CD4-positive, alpha-beta T cell treated with Interleukin-6 for 4 hours (primary cell): ENCODE measurements at places on chromosomes 1 and 21.

- no peak for DNase-seq
These were observed 11.9 kb downstream of the PHTF1 start for GRCh38 chr1:113747376-113747775.

GRCh38 chr1:208213786-208214185, 30.4 kb downstream of the PLXNA2 start:
- no peak for DNase-seq

GRCh38 chr1:35426097-35426586, 131.1 kb downstream of the KIAA0319L start:
- no peak for DNase-seq

- DNase-seq = no peak
These were observed 2.1 kb downstream of the ELK4 start for GRCh38 chr1:205629751-205630150.

GRCh38 chr21:38120984-38121855, 135.6 kb upstream of the KCNJ15 start:
- no peak for DNase-seq

- DNase-seq = no peak
These were observed 38.0 kb downstream of the ERG start for GRCh38 chr21:38460171-38460742.

DNA sequence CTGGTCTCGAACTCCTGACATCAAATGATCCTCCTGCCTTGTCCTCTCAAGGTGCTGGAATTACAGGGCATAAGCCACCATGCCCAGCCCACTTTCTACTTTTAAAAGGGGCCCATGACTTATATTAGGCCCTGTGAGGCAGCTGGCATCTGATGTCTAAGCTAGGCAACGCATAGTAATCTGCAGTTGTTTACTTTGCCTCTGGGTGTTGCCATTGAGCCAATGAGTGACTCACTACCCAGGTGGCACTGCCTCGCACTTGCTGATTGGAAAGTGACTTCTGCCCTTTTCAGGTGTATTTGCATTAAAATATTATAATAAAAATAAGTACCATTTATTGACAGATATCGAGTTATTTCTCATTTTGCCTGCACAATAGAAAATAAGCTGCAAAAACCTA, 84.9 kb downstream of the KIF14 start:
- DNase-seq = peak; percentile 32

DNA sequence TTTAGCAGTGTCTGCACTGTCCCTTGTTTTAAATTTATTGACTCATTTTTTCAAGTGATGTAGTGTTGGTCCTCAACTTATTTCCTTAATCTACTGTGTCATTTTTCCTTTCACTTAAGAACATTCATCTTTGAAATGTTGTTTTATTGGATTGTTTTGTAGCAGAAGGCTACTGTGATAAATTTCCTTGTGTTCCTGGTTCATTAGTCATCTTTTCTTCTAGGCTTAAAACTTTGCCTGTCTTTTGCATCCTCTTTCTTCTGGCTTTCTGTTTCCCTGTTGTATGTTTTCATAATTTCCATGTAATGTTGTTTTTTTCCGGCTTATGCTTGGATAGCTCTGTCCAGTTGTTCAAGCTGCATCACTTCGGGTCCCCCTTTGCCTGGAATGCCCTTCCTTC, 61.9 kb downstream of the UBE2T start:
- no peak for DNase-seq

- DNase-seq = no peak
These were observed 5.4 kb downstream of the ZBTB48 start for GRCh38 chr1:6585081-6585722.

DNA sequence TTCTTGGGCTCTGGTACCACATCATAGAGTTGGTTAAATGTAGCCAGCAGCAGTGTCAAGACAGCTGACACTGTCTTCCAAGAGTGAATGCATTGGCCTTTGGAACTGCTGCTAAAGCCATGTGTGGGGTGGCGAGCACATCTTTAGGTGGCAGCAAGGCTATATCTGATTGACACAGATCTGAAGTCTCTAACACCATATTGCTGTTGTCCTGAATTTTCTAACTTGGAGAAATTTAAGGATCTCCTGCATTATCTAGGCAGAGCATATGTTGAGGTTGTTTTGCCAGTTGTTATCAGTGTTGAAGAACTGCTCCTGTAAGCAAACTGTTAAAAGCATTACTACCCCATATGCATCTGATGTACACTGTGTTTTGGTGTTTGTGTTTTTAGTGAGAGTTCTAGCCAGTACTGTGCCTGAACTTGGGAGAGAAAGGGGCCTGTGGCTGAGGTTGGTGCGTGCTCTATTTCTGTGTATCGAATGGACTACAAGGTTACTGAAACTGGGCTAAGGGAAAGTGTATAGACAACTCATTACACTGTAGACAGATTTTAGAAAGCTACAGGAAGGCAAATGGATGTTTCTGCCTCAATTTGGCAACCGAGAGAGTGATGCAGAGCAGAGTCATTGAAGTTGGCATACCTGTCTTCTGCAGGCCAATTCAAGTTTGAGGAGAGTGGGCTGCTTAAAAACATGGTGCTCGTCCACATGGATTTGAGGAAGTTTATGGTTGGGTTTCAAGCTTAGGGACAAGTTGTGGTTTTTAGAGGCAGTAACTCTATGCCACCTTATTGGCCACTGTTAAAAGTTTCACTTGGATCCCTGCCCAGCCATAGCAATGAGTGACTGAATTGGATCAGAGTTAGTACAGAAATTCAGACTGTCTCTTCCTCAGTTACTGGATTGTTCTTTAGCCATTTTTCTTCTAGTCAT, 16.9 kb downstream of the DYRK3 start:
- no peak for DNase-seq

DNA sequence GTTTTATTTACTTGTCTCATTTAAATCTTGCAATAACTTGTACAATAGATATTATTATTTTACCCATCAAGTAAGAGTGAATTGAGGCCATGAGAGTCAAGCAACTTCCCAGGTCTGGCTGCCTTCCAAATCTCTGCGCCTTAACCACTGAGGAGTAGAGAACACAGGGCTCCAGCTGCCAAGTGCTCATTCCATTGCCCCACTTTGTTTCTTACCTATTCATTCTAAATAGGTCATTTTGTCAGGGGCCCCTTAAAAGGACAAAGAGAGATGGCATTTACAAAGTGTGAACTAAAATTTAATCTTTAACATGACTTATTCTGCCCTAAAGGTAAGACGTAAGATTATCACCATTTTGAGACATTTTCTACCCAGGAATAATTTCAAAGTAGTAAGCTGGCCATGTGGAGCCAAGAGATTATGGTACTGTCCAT, 3.5 kb downstream of the PPP1R15B start:
- peak; percentile 58 for DNase-seq

- no peak for DNase-seq
These were observed 23.3 kb upstream of the BTG2 start for GRCh38 chr1:203281851-203282661.

DNA sequence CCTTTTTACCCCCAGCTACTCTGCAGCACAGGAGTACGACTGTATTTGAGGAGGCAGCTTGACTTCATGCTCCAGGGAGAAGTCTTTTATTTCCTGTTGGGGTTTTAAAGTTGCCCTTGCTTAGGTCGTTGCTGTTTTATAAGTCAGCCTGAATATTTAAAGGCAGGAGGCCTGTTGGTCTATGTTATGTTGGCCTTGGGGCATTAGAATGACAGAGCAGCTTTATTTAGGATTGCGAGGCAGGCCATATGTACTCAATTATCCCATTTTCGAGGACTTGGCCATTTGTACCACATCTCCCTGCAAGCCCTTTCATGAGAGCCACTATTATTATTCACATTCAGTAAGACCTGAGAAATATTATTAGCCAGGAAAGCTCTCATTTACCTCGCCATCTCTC, 47.0 kb downstream of the KIF26B start:
- no peak for DNase-seq

DNA sequence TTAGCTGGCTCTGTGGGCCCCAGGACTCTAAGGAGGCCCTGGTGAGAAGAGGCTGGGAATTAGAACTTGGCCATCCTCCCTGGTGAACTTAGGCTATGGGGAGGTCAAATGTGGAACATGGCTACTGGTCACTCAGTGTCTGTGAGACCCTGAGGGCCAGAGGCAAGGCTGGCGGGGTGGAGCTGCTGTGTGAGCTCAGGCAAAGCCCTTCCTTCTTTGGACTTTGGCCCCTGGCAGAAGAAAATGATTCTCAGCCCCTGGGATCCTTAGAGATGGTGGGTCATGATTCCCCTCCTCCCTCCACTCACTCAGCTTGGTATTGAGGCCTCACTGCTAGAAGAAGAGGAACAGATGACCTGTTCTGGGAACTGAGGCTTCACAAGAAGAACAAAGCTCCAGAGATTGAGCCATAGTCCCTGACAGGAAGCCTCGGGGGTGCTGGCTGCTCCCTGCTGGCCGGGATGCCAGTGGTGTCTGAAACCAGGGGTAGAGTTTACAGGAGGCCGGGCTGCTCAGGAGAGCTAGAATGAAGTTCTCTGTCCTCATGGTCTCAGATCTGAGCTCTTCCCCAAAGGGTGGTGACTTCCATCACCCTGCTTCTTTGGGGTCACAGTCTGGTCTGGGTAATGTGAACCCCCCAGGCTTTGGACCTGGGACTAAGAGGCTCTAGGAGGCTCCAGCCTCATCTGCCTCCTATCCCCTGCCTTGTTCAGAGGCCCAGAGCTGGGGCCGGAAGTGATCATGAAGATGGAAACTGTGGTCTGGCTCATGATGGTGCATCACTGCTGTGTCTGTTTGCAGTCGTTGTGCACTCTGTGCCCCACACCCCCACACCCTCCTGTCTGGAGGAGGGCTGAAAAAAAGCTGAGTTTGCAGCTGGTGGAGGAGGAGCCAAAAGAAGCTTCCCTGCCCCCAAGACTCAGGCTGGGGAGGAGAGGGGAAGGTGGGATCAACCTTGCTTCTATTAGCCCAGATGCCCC, 905 bp downstream of the BTBD19 start:
- DNase-seq = peak; percentile 92

DNA sequence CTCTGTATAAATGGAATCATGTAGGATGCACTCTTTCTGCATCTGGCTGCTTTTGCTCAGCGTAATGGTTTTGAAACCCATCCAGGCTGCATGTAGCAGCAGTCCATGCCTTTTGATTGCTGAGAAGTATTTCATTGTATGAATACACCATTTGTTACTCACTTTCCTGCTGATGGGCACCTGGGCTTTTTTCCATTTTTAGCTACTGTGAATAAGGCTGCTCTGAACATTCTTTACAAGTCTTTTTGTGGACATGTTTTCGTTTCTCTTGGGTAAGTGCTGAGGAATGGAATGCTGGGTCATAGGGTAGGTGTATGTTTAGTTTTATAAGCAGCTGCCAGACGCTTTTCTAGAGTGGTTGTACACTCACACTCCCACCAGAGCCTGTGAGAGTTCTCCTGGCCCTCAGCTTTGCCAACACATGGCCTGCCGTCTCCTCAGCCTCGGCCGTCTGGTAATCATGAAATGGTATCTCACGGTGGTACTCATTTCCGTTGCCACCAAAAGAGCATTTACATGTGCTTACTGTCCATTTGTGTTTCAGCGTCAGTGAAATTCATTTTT, 22.7 kb downstream of the SLX9 start:
- no peak for DNase-seq

GRCh38 chr1:61054601-61054993, 27.8 kb upstream of the NFIA start:
- DNase-seq = no peak

DNA sequence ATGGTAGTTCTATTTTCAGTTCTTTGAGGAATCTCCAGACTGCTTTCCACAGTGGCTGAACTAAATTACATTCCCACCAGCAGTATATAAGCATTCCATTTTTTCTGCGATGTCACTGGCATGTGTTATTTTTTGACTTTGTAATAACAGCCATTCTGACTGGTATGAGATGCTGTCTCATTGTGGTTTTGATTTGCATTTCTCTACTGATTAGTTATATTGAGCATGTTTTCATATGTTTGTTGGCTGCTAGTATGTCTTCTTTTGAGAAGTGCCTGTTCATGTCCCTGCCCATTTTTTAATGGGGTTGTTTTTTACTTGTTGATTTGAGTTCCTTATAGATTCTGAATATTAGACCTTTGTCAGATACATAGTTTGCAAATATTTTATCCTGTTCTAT, 87.9 kb downstream of the RPS6KC1 start:
- no peak for DNase-seq

DNA sequence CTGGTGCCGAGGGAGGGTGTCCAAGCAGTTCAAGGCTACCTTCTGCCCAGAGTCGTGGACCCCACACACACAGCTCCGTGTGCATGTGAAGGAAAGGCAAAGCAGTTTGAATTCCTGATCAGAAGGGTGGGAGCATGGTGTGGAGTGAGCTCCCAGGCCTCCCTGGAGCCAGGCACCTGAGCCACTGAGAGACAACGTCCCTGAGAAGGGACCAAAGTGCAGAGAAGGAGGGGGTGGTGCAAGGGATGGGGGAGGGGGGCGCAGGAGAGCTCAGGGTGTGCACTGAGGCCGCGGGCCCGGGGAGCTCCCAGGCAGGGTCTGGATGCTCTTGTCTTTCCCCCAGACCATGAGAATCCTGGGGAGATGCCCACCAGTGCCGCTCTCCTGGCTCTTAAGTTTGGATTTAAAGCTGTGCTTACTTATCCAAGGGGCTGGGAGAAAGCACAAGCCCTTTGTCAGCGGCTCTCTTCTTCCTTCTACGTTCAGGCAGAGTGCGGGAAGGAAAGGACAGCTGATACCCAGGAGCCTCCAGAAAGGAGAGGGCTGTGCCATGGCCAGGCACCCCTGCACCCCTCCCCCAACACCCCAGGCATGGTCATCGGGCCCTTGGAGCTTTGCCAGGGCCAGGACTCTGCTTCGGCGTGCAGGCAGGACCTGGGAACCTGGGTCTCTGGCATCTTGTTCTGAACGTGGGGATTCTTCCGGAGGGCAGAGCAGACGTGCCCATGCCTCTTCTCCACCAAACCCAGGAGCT, 24.1 kb downstream of the ACTA1 start:
- no peak for DNase-seq

- DNase-seq = no peak
These were observed 4.5 kb upstream of the IFI16 start for GRCh38 chr1:159005161-159005560.

GRCh38 chr1:158864595-158864994, 33.4 kb downstream of the MNDA start:
- DNase-seq = no peak

GRCh38 chr1:15436881-15437442, 1.3 kb upstream of the CTRC start:
- no peak for DNase-seq

DNA sequence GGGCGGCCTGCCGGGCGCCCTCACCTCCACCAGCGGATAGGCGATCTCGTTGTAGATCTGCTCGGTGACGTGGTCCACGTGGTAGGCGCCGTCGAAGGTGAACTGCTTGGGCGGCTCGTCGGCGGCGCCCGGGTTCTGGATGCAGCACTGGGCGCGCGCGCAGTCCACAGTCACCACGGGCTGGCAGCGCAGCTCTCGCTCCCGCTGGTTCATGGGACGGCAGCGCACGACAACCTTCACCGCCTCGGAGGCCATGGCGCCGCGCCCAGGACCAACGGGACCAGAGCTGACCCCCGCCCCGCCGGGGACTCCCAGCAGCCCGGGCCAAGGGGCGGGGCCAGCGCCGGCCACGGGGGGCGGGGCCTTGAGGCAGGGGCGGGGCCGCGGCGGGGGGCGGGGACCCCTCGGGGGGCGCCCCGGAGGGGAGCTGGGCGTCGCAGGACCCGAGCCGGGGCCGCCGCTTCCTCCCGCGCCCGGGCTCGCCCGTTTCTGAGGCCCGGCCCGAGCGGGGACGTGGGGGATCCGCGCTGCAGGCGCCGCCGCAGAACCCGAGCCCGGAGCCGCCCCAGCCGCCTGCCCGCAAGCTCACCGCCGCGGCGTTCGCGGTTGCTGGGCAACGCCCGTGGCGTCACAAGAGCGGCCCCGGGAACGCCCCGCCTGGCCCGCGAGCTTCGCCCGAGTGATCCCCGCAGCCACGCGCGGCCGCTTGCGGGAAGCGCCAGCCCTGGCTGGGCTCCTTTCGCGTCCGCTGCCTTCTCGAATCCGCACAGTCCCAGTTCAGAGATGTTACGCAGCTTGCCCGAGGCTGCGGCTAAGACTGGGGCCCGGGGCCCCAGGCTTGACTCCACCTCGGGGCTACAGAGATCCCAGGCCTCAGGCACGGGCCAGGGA, at the start of gene KIF17:
Gene KIF17, minus strand, starts transcription at position 556 of the 891 bp plus-strand sequence. Its CDS starts 301 bp downstream, at position 255.
- DNase-seq = peak; percentile 79
